Activated T-cell treated with anti-CD3 and anti-CD28 coated beads for 4 hours (primary cell): ENCODE measurements at places on chromosomes 2 and 18.

GRCh38 chr2:24707143-24707542 lies 86.0 kb downstream of the PTRHD1 start:
- DNase-seq: no peak

GRCh38 chr2:217906798-217907197 lies 96.0 kb downstream of the TNS1 start:
- no peak for DNase-seq

DNA sequence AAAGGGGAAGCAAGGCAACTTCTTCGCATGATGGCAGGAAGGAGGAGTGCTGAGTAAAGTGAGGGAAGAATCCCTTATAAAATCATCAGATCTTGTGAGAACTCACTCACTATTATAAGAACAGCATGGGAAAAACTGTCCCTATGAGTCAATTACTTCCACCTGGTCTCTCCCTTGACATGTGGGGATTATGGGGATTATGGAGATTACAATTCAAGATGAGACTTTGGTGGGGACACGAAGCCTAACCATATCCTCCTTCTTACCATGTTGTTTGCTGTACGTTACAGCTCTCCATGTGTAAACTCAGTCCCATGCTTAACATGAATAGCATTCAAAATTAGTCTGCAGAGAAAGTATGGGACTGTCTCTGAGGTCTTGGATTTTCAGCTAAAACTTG lies 1096.8 kb upstream of the ACVR2A start:
- DNase-seq: no peak

DNA sequence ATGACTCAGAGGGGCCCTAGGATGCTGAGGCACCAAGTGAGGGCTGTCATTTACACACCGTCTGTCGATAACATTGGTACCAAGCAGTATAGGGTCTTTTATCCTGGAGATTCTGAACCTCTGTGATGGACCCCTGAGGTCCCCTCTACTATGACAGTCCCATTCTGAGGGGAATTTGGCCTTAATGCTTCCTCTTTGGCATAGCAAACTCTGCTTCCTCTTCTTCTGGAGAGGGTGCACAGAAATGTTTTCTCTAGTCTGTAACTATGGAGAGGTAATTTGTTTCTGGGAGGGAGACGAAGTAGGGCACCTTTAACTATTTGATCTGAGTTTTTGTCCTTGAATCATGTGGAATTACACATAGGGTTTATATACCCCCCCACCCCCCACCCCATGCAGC lies 44.8 kb downstream of the INPP4A start:
- DNase-seq: no peak

GRCh38 chr2:68379184-68379708 lies 14.2 kb downstream of the PLEK start:
- no peak for DNase-seq

- peak; percentile 79 for DNase-seq
Observed at GRCh38 chr2:231714639-231715498, 6.5 kb downstream of the PTMA start.

- DNase-seq: no peak
Observed at GRCh38 chr2:234770031-234770506, 181.7 kb upstream of the SH3BP4 start.

DNA sequence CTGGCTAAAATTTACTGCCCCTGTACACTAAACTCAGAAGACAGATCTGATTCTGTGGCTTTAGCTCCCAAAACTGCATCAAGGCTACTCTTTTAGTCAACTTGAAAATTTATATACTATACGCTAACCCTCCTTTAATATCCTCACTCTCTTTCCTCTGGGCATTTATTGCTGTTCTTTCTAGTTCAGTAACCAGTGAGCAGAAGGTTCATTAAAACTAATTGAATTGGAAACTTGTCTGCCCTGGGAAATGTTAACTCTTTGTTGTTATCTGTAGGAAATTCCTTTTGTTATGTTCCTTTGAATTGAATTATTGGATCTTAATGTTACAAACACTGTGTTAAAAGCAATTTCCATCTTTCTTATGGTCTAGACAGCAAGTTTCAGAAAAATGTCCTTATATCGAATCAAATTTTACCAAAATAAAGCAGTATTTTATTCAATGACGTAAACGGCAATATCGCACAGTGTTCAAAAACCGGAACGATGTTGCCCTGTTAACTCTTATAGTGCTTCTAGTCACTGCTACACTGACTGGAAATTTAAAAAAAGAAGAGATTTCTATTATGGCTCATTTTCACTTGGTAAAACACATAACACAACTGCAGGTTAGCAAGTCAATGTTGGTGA lies 168.3 kb downstream of the NR4A2 start:
- DNase-seq: no peak

GRCh38 chr2:222136106-222136630 lies 162.6 kb downstream of the PAX3 start:
- DNase-seq: no peak
